SIG-M5 (cell line): ENCODE measurements at places on chromosomes 5 and 9.

GRCh38 chr5:87302061-87302460, 34.4 kb downstream of the RASA1 start:
- DNase-seq = no peak

GRCh38 chr9:73270967-73271721, 119.5 kb downstream of the ANXA1 start:
- DNase-seq = no peak

- no peak for DNase-seq
Observed at GRCh38 chr5:110840347-110840960, 101.6 kb downstream of the SLC25A46 start.

- DNase-seq = no peak
Observed at GRCh38 chr9:134552349-134552990, 89.1 kb upstream of the COL5A1 start.

DNA sequence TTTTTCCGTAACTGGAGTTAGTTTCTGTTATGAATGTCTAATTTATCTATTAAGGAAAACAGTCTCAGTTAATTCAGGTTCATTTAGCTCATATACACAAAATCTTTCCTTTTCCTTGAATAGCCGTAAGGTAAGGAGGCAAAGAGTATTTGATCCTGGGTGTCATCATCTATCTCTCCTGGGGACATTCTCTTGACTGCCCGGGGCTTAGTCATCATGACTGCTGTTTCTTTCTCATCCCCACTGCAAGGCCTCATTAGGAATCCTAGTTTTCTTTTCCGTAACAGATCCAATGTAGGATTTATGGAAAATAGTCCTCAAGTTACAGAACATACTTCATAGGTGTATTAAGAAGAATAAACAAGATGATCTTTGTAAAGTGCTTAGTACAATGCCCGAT, 134.9 kb upstream of the CHD1 start:
- no peak for DNase-seq

DNA sequence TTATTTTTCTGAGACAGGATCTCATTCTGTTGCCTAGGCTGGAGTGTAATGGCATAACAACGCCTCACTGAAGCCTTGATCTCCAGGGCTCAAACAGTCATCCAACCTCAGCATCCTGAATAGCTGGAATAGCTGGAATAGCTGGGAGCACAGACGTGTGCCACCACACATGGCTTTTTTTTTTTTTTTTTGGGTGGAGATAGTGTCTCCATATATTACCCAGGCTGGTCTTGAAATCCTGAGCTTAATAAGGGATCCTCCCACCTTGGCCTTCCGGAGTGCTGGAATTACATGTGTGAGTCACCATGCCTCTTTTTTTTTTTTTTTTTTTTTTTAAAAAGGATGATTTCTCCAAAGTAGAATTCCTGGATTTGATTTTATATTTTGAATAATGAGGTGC, 60.7 kb downstream of the NSD1 start:
- no peak for DNase-seq

DNA sequence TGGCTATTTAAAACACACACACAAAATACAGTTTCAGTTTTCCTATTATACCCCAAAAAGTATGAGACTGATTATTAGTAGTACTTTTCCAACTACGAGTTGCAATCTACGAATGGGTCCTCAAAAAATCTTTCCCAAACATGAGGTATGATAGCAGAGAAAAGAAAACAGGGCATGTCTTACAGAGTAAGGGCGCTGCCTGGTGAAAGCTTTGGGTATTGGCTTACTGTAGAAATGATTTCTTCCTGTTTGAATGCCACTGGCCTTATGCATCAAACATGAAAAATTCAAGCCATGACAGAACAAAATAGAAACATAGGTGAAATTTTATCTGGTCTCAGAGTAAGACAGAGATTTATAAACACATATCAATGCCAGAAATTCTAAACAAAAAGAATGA, 448.0 kb downstream of the SPOCK1 start:
- DNase-seq = no peak

- DNase-seq = no peak
Observed at GRCh38 chr9:115739096-115739875, 414.3 kb upstream of the PAPPA start.

- no peak for DNase-seq
Observed at GRCh38 chr9:18520416-18521047, 46.6 kb downstream of the ADAMTSL1 start.

DNA sequence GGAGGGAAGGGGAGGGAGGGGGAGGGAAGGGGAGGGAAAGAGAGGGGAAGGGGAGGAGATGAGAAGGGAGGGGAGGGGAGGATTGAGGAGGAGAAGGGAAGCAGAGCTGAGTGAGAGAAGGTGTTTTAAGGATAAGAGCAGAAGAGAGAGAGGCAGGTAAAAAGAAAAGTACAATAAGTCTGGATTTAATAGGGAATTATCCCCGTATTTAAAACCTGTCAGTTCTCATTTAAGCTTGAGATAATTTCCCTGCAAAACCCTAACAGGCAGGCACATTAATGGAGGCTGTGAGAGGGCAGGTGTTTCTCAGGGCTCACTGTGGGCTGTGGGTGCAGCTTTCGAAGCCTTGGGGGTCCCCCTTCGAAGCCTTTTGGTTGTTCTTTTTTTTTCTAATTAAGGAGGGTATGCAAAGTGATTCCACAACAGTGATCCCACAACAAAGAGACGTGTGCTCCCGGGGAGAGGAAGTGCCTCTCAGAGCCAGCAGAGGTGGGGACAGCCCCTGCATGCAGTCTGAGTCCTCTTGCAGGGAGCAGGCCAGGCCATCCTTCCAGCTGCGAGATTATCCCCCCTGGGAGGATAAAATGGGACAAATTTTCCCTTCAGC, 317.9 kb upstream of the IRX1 start:
- no peak for DNase-seq

- DNase-seq = no peak
Observed at GRCh38 chr5:60332244-60333004, 367.5 kb downstream of the DEPDC1B start.

GRCh38 chr9:37040508-37041127, 6.5 kb upstream of the PAX5 start:
- DNase-seq = no peak
